Camera-type eye (tissue), 1 donor: ENCODE measurements at places on chromosomes 1 and 21. TPM values are rescaled to one million over a fixed set of nuclear protein-coding genes. Genes with fewer than 3 reads are reported as not detected.

SPATA46 gene
- total RNA-seq: not detected

RNPEP gene
- total RNA-seq: 39.5 TPM

FCER1G gene
- 6.3 TPM for total RNA-seq

SLC45A1 gene
- 2.3 TPM for total RNA-seq

SH2D2A gene
- total RNA-seq: 0.27 TPM

TMED5 gene
- 49.0 TPM for total RNA-seq

PRKAA2 gene
- 32.7 TPM for total RNA-seq

IL24 gene
- not detected for total RNA-seq

SEMA6C gene
- 42.6 TPM for total RNA-seq

OR2M3 gene
- not detected for total RNA-seq

SELE gene
- 6.9 TPM for total RNA-seq
